ENCODE measurements at places on chromosomes 7 and 10.
A peak's percentile ranks its signal among the peaks of the same experiment; 100 is the strongest.

DNA sequence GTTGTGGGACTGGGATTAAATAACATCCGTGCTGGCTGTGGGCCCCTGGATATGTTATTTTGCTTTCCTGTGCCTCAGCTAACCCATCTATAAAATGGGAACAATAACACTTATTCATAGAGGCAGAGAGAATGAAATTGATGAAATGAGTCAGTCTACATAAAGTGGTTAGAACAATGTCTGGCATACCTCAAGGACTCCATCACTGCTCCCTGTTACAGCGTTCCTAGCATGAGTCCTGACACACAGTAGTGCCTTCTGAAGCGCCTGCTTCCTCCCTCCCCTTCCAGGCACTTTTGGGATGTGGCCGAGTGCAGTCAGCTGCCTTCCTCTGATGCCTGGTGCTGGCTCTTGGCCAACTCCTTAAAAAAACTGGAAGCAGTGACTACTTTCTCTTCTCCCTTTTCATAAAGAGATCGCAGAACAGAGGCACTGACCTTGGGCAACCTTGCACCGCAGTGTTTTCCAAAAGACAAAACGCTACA lies 108.4 kb upstream of the ZMIZ1 start:
- peak; percentile 74 for DNase-seq

DNA sequence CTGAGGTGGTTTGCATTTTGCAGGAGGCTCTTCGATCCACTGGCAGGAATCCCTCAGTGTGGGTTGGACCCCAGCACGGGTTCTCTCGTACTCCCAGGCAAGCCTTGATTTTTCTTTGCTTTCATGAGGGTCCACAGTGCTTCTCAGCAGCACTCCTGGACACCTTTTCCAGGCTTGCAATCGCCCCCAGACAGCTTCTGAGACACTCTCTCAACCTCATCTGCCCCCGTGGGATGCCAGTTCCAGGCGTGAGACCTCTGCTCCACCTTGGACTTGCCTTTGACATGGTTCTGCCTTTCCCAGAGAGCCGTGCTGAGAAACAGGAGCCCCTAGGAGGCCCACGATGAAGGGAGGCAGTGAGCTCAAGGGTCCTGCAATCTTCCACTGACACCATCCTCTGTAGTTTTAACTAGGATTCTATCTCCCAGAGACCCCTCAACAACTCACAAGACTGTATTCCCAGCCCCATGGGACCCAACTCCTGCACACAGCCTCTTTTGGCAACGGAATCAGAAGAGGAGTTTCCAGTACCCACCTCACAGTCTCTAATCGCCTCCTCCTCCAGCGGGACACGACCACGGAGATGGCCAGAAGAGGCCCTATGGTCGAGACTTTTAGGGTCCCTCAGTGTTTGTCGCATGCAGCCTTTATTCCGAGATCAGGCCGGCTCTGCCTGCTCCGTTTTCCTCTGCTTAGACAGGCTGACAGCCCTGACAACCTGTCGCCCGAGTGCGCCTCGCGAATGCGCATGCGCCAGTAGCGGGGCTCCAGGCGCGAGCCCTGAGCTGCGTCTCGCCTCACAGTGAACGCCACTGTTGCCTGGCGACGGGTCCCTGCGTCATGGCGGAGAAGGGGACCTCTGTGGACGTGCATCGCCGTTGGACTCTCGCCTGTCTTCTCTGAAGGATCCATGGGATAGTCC lies 26.0 kb upstream of the ZNF273 start:
- no peak for DNase-seq

GRCh38 chr7:140074780-140075179 lies 12.0 kb upstream of the PARP12 start:
- no peak for DNase-seq

GRCh38 chr10:102352066-102352715 lies 43.3 kb upstream of the NFKB2 start:
- DNase-seq, result peak; percentile 16

- DNase-seq, result no peak
Measured at GRCh38 chr10:69497231-69497561, 45.9 kb downstream of the TSPAN15 start.

DNA sequence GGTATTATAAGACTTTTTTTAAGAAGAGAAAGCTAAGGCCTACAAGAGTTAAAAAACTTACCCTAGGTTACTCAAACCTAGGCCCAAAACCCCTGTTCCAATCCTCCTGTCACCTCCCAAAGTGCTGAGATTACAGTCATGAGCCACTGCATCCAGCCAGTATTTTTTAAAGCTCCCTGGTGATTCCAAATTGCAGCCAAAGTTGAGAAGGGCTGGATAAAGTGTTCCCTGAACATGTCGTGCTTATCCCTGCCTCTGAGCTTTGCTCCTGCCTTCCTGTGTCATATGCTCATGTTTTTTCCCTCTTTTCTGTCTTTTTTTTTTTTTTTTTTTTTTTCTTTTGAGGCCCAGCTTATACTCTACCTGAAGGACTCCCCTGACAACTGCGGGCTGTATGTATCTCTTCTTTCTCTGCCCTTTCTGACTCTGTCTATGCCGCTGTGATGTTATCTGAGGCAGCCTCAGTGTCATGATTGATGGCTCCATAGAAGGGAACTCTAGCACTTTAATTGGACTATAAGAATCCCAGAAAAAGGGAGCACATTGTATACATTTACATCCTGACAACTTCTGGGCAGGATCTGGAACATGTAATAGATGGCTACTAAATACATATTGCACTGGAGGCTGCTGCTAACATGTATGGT lies 8.0 kb downstream of the AKR1B10 start:
- no peak for DNase-seq

DNA sequence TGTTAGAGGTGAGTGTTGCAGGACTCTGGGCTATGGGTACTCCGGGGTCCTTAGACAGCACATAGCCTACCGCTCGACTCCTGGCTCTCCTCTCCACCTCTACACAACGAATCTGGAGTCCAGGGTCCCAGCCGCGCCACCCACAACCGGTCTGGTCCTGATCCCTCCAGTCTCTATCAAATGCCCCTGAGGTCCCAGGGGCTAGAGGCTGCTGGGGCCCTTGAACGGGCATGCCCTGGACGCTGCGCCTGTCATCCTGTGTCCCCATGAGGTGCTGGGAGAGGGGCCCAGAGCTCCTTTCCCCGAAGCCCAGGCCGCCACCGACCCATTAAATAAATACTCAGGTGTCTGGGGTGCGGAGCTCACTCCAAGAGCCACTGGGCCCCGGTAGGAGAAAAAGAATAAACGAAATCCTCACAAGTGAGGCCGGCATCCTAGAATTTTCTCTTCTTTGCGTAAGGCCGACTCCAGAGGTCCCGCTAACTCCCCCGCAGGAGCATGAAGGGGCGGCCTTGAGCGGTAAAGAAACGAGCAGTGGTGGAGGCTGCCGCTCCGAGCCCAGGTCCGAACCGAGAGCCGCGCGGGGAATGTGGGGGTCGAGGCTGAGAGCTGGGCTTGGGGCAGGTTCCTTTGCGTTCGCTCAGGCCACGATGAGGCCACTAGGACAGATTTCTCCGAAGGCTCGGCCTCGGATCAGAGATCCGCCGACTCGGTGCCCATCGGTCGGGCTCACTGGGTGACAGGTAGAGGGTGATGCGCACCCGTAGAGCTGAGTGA lies 166.7 kb downstream of the NRF1 start:
- DNase-seq, result no peak

GRCh38 chr10:12709000-12709401 lies 292.5 kb downstream of the CCDC3 start:
- no peak for DNase-seq
